ENCODE measurements at places on chromosomes 5 and 9.

- DNase-seq = no peak
These were observed 143.7 kb upstream of the WWC1 start for GRCh38 chr5:168147568-168148360.

- peak; percentile 24 for DNase-seq
These were observed 90.2 kb downstream of the HACD4 start for GRCh38 chr9:20941174-20941690.

GRCh38 chr5:44546286-44546685 is 157.1 kb upstream of the FGF10 start:
- no peak for DNase-seq

GRCh38 chr5:1141834-1142233 is 30.0 kb upstream of the SLC12A7 start:
- no peak for DNase-seq

- no peak for DNase-seq
These were observed 9.2 kb downstream of the KLF4 start for GRCh38 chr9:107480386-107480789.

GRCh38 chr9:119938871-119939270 is 569.6 kb upstream of the BRINP1 start:
- DNase-seq = no peak

DNA sequence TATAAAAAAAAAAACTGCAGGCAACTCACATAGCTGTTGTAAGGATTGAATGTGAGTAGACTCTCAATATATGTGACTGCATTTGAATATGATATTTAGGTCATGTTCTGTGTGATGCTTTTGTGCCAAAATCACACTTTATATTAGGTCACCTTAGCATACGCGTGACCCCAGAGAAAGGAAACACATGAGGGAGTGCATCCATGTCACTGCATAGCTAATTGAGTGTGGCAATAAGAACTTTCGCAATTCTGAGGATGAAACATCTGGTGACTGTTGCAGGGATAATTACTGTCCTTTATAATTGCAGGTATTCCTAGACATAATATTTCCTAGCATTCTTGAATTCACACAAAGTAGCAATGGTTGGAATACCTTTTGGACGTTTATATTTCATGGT is 459.5 kb upstream of the KLF4 start:
- DNase-seq = no peak

GRCh38 chr9:89853931-89854330 is 249.1 kb downstream of the GADD45G start:
- no peak for DNase-seq

DNA sequence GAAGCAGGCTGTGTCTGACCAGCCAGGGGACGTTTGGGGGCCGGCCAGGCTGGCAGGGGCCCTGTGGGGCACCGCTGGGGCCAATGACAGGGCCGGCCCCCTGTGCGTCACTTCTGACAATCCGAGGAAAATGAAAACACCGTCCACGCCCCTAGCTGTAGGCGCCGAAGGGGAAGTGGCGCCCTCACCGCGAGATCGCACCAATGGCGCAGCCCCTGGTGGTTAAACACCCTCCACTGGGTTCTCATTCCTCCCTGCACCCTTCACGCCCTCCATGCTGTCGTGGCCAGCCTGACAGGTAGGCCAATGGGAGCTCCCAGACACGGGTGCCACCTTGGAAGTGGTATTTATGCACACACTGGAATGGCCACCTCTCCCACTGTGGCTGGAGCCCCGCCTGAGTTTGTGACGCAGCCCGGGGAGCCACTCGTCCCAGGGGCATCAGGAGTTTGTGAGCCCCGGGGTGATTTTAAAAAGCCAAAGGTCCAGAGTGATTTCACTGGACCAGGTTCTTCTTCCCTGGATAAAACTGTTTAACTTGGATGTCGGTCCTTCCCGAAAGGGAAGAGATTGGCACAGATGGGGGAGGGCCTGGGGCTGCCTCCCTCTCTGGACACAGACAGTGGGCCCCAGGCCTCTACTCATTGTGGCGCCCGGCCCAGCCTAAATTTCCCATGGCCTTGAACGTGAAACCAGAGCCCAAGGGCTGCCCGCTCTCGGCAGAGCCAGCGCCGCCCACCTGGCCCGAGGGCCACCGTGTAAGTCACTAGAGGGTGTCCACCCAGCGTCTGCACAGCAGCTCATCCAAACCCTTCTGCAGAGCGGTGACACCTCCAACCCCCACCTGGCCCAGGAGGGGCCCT is 49.7 kb downstream of the NKD2 start:
- no peak for DNase-seq

GRCh38 chr9:29449306-29449705 is 1876.0 kb upstream of the C9orf72 start:
- DNase-seq = no peak

GRCh38 chr5:142390334-142390733 is 65.5 kb upstream of the SPRY4 start:
- DNase-seq = no peak

DNA sequence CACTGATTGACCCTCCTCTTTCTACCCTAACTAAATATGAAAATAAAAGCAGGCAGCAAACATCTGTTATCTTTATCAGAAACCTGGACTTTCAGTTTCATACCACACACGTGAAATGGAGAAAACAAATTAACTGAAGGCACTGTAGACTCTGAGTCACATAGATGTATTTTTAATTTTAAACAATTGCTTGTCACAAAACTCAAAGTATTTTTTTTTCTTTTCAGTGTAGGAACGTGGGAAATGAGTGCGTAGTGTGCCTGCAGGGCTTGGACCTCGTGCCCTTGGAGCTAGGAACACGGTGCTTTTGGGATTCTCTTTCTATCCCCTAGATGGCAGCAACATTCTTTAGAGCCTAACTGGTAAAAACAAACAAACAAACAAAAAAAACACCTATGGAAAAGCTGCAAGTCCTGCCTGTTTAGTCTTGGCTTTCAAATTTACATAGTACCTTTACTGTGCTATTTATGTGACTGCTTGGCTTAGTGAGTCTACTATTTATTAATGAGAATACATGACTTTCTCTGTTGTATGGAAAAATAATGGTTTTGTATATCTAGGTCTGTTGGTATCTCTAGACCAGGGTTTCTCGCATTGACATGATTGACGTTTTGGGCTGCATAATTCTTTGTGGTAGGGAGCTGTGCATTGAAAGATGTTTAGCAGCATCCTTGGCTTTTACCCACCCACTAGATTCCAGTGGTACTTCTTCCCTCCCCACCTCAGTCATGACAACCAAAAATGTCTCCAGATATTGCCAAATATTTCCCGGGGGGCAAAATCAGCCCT is 16.8 kb upstream of the ACTBL2 start:
- DNase-seq = no peak

- DNase-seq = no peak
These were observed 5.7 kb upstream of the ADRB2 start for GRCh38 chr5:148820461-148821395.

- no peak for DNase-seq
These were observed 149.4 kb upstream of the TARS1 start for GRCh38 chr5:33291216-33292000.

DNA sequence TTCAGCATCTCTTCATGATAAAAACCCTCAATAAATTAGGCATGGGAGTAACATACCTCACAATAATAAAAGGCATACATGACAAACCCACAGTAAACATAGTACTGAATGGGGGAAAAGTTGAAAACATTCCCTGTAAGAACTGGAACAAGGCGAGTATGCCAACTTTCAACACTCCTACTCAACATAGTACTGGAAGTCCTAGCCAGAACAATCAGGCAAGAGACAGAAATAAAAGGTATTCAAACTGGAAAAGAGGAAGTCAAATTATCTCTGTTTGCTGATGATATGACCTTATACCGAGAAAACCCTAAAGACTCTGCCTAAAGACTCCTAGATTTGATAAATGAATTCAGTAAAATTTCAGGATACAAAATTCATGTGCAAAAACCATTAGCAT is 167.6 kb downstream of the TMEM38B start:
- no peak for DNase-seq

- DNase-seq = no peak
These were observed 1.8 kb downstream of the ZFAND5 start for GRCh38 chr9:72363236-72363635.

- DNase-seq = no peak
These were observed 143.0 kb downstream of the SPOCK1 start for GRCh38 chr5:137356127-137356526.

DNA sequence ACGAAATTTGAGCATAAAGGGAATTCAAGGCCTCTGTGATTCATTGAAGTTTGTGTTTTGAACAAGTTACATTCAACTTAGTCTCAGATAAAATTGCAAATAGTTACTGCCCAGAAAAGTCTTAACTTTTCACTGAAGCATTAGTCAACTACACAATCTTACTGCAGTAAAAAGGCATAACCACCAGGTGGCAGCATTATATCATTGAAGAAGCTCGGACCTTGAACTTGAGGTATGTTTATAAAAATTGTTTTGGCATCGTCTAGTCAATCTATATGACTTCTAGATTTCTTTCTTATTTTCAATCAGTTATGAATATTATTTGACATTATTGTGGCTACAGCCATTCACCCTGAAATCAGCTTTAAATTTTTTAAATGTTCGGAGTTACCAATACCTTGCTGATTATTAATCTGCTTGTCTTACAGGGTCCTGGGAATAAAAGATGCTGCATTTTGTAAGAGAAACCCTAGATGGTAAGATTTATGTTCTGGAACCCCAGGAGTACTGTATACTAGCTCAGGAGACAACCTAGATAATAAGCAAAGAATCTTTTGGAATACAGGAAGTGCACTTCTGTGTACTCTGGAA is 83.9 kb upstream of the GRAMD2B start:
- DNase-seq = peak; percentile 28

- DNase-seq = no peak
These were observed 38.9 kb upstream of the TNFAIP8 start for GRCh38 chr5:119316906-119317305.

GRCh38 chr5:36373527-36374086 is 71.9 kb upstream of the RANBP3L start:
- no peak for DNase-seq

Data from Panc1 (cell line).